ENCODE measurements at places on chromosomes 5 and 9. TPM values are rescaled to one million over a fixed set of nuclear protein-coding genes. Genes with fewer than 3 reads are reported as not detected.

PCAT7 gene
- total RNA-seq = not detected

DNA sequence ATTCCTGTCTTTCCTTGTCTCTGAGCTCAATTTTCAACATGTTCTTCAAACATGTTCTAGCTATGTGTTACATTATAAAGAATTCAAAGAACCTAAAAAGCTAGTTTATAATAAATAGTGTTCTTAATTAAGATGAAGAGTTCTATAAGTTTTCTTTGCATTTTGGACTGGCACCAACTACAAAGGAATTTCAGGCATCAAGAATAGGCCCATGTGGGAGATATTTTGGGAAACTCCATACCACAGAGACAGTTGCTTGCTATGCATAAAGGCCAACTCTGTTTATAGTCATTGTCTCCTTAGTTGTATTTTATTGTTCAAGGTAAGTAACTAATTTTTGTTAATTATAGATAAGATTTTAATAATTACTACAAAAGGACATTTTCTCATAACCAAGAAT, 4.5 kb downstream of the SLF1 start:
- DNase-seq = no peak

DNA sequence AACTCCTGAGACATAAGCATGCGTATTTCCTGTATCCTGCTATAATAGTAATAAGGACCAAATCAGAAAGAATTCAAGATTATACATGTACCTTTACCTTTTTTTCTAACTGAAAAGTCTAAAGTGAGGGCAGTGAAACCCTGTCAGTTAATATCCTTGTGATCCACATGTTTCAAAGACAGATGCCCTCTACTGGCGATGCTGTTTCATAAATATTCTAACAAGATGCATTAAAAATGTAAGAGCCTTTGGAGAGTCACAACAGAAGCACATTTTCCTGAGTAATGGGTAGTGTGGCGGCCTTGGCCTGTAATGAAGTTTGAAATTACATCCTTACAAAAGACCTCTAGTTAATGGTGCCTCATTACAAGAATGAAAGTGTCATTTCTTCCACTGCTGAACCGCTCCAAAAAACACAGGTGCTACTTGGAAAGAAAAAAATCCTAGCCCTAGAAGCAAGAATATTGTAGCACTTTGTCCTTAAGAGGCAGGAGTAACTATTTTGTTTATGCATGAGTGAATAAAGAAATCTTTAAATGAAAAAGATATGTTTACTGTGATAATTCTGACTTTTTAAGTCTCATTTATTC, 232.6 kb downstream of the EPB41L4A start:
- DNase-seq = peak; percentile 42

GRCh38 chr9:5762421-5762820, 70.5 kb downstream of the ERMP1 start:
- no peak for DNase-seq

DNA sequence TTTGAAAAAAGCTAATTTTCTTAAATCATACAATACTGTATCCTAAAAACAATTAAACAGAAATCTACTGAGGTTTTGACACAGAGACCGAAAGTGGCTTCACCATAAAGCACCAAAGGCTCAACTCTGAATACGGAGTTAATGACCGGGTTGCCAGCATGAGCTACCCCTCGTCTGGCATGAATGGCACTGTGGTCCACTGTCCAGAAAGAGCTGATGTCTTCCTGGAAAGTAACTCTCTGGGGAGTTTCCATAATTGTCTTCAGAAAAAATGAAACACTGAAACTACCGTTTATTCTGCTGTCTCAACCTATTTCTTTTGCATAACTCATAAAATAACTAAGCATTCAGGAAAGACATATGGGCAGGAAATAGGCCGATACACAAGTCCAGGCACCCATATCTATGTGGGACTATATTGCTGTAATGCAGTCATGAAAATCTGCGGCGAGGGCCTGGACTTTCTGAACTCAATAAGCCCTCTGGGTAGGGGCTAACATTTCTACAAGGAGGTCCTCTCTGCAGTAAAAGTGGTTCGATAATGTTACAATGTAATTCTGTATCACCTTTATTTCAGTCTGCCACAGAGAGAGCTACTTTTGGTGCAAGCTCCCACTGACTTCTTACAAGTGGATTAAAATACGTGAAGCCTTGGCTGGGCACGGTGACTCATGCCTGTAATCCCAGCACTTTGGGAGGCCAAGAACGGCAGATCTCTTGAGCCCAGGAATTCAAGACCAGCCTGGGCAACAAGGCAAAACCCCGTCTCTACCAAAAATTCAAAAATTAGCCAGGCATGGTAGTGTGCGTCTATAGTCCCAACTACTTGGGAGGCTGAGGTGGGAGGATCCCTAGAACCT, 52.4 kb downstream of the ANKH start:
- DNase-seq = no peak

DNA sequence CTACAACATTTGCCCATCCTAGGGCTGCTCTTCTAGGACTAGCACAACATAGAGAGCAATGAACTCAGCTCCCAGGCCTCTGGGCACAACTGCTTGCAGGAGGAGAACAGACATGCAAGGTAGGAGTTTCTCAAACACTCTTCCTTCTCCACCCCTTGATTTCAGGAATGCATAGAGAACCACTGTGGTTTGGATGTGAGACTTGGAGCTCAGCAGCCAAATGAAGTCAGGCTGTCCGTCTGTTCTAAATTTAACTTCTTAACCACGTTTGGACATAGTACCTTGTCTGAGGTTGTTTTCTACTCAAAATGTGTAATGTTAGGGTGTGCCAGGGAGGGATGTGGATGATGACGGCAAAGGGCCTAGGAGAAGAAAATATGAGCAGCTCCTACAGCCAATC, 515.1 kb upstream of the TNC start:
- no peak for DNase-seq

DNA sequence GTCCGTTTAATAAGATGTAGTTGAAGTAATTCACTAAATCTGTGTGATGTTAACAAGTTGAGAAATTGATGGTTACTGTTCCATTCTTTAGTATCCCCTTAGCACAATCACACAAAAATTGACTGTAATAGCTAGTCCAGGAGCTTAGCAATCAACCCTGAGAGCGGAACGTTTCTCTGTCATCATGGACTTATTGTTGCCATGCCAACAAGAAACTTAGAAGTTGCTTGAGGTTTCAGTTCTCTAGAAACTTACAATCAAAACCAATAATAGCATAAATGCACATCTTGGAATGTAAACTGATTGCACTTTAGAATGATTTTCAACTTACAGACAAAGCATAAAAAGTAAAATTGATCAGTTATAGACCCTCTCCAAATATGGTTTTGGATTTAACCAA, 125.4 kb upstream of the ANKH start:
- no peak for DNase-seq

DNA sequence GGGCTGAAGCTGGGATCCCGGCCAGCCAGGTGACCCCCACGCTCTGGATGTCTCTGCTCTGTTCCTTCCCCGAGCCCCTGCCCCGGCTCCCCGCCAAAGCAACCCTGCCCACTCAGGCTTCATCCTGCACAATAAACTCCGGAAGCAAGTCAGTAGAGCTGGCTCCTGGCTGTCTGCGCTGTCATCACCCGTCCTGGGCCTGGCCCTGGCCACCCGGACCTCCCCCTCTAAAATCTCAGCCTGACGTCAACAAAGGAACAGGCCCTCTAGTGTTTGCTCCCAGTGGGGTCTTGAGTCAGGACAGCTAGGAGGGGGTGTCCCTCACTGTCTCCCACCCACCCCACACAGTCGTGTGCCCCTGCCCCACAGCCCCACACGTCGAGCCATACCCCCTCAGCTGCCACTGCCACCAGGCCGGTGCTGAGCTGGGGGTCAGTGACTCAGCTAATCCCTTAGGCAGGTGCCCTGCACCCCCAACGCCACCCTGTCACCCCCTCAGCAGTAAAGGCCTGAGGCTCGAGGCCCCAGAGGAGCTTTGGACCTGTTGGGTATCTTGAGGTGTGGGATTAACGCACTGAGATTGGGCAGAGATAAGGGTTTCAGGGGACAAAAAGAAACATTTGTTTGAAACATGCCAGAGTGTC, 1.1 kb upstream of the LCNL1 start:
- no peak for DNase-seq

GRCh38 chr9:87504938-87505337, 7.3 kb downstream of the DAPK1 start:
- DNase-seq = no peak

DNA sequence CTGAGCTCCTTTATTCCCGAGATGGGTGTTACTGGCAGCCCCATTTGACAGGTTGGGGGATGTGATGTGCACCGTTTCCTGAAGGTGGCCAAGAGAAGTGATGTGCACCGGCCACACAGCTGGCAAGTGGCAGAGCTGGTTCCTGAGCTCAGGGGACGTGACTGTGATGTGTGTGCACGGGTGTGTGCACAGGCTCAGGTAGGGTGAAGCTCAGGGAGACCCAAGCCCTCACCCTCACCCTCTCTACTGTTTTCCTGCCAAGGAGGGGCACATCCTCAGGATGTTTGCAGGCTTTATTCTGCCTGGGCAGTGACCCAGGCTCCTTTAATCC, 56.6 kb downstream of the WWC1 start:
- DNase-seq = no peak

GRCh38 chr9:96158147-96158546, 143.8 kb downstream of the HSD17B3 start:
- no peak for DNase-seq
